ENCODE measurements at places on chromosomes 7 and 10.

- DNase-seq, result no peak
Observed at GRCh38 chr10:99766302-99766681, 16.1 kb upstream of the ABCC2 start.

GRCh38 chr7:3960050-3960763, 659.2 kb downstream of the SDK1 start:
- no peak for DNase-seq

DNA sequence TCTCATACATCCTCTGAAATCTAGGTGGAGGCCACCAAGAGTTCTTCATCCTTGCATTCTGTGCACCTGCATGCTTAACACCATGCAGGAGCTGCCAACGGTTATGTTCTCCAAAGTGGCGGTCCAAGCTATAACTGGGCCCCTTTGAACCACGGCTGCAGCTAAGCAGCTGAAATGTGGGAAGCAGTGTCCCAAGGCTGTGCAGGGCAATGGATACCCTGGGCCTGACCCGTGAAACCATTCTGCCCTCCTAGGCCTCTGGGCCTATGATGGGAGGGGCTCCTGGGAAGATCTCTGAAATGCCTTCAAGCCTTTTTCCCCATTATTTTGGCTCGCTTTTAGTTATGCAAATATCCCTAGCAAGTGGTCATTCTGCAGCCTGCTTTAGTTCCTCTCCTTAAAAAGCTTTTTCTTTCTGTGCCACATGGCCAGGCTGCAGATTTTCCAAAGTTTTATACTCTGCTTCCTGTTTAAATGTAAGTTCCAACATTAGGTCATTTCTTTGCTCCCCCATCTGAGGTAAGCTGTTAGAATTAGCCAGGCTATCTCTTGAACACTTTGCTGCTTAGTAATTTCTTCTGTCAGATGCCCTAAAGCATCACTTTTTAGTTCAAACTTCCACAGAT, 7.7 kb upstream of the GTPBP4 start:
- no peak for DNase-seq

GRCh38 chr7:70566671-70567070, 565.3 kb upstream of the GALNT17 start:
- DNase-seq, result no peak
